MV-4-11 (cell line): ENCODE measurements at places on chromosomes 3 and 15.
A peak's percentile ranks its signal among the peaks of the same experiment; 100 is the strongest.

DNA sequence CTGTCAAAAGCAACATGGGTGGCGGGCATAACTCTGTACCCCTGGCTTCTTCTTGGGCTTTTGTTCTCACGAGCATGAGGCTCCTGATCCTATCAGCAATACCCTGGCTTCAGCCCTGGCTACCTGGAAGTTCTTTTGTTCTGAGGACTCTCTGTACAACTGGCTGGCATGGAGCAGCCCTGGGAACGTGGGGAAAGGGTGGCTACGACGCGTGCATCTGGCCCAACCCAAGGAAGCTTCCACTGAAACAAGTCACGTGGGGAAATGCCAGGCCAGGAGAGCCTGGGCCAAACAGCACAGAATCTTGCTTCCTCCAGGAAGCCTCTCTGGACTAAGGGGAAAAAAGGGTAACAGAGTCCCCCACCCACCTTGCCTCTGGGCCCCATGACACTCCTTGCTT is 22.7 kb upstream of the ATP2B2 start:
- no peak for DNase-seq

- DNase-seq = no peak
Observed at GRCh38 chr3:97822359-97822775, 556 bp downstream of the CRYBG3 start.

GRCh38 chr15:74006774-74007639 is 12.5 kb downstream of the PML start:
- peak; percentile 46 for DNase-seq

- DNase-seq = no peak
Observed at GRCh38 chr3:31572236-31573004, 39.7 kb downstream of the STT3B start.

DNA sequence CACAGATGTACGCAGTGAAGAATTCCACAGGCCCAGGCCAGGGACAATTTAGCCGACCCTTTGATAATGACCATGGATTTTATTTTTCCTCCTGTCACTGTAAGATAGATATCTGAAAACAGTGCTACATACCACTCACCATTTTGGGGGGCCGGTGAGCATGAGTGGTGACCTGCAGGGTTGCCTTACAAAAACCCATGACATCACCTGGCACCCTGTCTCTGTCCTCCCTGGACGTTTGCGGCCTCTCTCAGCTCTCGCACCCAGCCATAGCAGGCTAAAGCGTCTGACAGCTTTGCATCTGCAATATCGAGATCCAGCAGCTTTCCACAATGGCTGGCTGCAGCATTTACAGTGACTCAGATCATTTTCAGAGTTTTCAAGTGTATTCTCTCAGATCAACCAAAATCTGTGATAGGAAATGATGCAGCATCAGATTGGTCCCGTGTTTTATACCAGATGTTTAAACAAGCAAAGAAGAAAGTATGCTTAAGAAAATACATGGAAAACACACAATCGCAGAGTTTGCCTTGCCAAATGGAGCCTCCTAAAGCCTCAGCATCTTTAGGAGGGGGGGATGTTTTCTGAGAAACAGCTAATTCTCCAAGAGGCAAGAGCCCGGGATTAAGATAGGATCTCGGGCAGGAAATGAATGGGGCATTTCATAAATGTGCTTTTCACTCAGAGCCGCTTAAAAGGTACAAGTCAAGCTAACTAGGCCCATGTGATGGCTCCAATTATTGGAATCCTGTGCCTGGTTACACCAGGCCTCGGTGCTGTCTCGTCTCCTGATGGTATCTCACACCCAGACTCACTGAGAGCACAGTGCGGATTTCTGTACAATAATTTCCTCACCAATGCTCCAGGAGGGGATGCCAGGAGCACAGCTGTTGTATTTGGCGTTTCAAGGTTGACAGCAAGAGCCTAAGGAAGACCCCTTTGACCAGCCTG is 257.3 kb downstream of the XXYLT1 start:
- no peak for DNase-seq

GRCh38 chr15:43943511-43943910 is 116.7 kb downstream of the WDR76 start:
- no peak for DNase-seq

DNA sequence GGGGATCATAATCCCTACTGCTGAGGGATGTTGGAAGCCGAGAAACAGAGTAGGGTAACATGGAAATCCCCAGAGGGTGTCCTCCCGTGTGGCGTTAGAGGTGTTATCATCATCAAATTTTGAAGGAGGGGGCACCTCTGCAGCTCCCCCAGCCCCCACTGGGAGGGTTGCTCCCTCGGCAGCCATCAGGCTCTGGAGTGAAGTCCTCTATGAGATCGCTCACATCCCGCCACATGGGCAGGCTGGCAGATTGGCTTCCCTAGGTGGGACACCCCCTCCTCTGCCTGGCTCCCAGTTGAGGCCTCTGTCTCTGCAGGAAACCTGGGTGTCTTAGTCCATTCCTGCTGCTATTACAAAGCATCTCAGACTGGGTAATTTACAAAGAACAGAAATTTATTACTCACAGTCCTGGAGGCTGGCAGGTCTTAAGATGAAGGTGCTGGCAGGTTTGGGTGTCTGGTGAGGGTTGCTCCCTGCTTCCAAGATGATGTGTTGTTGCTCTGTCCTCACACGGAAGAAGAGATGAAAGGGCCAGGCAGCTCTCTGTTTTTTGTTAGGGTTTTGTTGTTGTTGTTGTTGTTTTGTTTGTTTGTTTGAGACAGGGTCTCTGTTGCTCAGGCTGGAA is 120.5 kb downstream of the NUP210 start:
- DNase-seq = no peak

DNA sequence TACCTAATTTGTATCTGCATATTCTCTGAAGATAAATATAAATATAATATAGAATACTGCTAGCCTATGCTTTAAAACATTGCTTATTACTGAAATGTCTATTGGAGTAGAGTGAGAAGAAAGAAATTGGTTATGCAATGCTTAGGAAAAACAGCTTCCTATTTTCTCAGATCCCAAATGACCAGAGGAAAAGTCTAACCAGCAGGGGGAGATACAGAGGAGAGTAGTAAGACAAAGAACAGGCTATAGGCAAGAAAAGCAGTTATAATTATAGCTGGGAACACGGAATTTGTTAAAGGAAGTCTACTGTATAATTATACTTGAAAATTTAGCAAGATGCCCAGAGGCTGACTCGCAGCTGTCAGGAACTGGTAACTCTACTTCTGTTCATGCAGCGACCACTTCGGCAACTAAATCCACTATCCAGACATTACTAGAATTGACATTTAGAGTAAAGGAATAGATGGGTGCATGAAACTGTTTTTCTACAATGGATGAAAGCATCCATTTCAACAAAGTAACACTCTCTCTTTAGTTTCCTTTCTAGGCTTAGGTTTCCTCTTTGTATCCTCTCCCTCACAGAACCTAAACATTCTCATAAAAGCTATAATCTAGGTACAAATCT is 97.2 kb downstream of the TBC1D5 start:
- DNase-seq = peak; percentile 74

- no peak for DNase-seq
Observed at GRCh38 chr15:73684581-73685455, 635 bp downstream of the CD276 start.

DNA sequence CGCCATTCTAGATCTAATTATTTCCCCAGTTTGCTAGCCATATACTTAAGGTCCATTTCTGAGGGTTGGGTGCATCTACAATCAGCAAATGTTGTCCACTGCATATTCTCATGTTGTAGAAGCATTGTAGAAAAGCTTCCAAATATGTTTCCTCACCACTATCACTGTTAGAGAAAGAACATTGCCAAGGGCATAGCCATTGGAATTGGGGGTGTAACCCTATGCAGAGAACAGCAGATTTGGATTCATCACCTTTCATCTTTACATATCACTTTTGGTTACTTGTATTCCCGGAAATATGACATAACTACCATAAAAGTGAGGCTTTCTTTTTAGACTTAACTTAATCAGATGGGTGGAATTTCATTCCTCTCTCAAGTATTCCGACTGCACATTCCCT is 203.6 kb downstream of the LSAMP start:
- no peak for DNase-seq

DNA sequence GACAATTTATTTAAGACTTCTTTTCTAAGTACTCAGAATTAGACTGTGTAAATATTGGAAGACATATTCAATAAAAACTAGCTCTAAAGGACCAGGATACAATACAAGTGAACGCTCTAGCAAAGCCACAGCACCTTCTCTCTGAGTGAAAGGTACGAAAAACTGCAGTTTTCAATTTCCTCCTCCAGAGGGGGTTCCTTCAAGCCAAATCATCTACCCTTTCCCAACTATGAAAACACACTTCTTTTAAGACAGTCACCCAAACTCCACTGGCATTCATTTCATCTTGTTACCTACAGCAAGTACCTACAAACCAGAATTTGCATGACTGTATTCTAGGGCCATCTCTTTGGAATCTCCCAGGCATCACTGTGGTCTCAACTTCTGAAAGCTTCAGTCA is 165.8 kb downstream of the ERC2 start:
- no peak for DNase-seq

DNA sequence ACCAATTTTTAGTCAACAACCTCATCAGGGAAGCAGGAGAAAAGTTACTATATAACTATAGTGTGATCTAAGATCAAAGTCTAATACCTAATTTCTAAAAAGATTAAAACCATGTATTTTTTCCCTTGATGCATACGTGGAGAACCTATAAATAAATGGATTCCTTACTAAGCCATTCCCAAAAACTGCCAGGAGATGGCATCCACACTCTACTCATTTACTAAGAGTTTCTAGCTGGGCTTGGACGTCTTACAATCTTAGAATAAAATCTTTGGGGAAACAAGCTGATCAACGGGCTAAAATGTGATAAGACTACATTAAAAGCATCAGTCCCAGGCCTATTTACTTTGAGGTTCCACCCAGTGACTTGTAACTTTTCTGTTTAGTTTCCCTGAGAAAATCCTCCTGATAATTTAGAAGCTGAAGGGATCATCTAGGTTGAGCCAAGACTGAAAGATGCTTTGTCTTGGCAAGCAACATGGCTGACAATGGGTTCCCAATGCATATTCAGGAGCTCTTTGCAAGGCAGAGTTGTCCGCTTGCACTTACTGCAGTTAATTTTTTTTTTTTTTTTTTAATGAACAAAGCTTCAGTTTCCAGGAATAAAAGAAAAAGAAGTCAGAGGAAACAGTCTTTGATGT is 85.5 kb upstream of the FGF12 start:
- DNase-seq = peak; percentile 32

GRCh38 chr3:85170646-85171045 is 211.9 kb downstream of the CADM2 start:
- no peak for DNase-seq

- DNase-seq = no peak
Observed at GRCh38 chr3:71153713-71154112, 429.8 kb downstream of the FOXP1 start.

- DNase-seq = no peak
Observed at GRCh38 chr3:102233881-102234280, 200.9 kb upstream of the ZPLD1 start.

DNA sequence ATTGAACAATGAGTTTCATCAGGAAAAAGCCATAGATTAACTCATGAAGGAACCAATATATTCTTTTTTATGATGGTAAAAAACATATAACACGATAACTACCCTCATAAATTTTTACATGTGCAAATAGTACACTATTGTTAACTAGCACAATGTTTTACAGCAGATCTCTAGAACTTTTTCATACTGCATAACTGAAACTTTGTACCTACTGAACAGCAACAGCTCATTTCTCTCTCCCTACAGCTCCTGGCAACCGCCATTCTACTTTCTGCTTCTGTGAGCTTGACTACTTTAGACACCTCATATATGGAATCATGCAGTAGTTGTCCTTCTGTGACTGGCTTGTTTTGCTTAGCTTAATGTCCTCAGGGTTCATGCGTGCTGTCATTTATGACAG is 235.4 kb downstream of the NFKBIZ start:
- DNase-seq = no peak

- DNase-seq = peak; percentile 25
Observed at GRCh38 chr15:78930577-78931388, 14.1 kb downstream of the CTSH start.

DNA sequence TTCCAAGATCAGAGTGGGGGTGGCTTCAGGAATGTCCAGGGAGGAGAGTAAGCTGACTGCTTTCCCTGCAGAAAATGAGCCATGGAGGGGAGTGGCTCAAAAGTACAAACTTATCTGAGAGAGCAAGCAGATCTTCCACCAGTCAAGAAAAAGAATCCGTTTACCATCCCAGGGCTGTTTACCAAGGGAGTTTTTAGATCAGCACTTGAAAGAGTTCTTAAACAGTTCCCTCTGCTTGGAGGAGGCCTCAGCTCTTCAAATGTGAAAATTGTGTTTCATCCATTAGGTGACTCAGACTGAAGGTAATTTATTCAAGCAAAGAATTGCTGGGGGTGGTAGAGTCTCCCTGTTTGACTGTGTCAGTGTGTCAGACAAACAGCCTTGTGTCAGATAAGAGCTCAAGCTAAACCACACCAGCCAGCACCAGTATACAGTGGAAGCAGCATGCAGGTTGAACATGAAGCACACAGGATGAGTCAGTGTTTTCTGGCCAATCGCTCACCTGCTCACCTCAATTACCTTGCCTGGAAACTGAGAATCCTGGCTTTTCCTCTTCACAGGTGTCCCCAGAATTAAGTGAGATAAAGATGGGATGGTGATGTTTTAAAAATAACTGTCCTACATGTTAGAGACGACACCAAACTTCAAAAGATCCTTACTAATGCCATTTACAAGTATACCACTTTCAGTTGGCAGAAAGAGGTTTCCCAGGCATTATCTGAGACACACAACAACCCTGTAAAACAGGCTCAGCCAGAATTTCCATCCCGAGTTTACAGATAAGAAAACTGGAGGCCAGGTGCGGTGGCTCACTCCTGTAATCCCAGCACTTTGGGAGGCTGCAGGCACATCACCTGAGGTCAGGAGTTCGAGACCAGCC is 21.7 kb downstream of the SH3BP5 start:
- no peak for DNase-seq

- DNase-seq = no peak
Observed at GRCh38 chr3:107973152-107973551, 117.7 kb downstream of the CD47 start.

DNA sequence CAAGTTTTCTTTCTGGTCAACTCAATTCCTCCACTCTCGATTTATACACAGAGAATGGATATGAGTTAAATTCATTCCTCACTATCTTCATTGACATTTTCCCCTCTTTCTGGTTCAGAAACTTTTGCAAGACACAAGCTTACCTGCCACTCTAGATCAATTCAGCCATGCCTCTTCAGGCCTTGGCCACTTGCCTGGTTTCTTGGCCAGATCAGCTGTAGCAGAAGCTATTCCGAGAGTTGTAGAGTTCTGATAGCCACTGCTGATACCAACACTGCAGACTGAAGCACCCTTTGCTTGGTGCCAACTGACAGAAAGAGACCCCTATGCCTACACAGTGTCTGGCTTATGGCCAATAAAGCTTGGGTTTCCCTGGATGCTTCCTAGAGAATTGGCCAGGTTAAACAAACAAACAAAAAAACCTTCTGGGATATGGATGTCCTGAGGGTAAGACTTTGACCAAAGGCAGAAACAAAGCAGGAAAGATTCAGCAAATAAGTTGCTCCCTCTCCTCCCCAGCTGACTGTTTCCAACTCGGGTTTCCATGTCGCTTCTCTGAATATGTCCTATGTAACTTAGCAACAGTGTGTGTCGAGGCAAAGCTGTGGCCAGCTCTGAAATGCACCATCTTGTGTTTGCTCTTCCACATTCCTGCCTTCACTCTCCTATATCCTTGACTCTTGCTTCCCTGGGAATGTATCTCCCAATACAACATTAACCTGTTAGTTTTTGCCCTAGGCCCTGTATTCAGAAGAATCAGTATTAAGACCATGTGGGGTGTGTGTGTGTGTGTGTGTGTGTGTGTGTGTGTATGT is 521.6 kb downstream of the EPHA3 start:
- DNase-seq = no peak
